ENCODE measurements at places on chromosomes 2 and 18.

- DNase-seq: no peak
Measured at GRCh38 chr2:140880573-140880972, 1250.2 kb downstream of the LRP1B start.

DNA sequence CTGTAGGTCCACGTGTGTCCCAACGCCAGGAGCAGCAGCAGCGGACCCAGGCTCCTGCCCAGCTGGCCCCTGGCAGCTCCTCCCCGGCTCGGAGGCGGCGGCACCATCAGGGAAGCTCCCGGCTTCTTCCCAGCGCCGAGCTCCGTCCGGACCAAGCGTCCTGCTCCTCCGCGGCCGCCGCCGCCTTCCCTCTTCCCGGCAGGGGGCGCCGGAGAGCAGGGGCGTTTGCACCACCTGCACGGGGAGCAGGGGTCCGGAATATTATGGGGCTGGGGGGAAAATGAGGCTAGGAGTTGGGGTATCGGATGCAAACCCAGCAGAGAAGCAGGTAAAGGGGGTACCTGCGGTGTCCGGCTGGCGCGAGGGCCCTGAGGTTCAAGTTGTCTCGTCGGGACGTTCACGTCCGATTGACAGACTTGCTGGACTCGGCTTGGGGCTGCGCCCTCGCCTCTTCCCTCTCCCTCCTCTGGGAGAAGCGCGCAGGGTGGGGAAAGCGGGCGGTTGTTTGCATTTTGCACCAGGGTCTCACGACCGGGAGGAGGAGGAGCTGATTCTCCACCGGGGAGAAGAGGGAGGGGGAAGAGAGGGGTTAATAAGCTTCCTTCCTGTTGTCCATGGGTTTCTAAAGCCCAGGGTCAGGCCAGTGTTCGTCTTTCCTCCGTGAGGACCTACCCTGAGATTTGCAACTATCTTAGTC is at the start of gene CCBE1:
Gene CCBE1 (minus strand): TSS at position 188 of the 697 bp plus-strand sequence.
- DNase-seq: no peak

- DNase-seq: no peak
Measured at GRCh38 chr2:23599667-23600066, 214.7 kb downstream of the KLHL29 start.

- no peak for DNase-seq
Measured at GRCh38 chr2:207162316-207162715, 3.4 kb downstream of the KLF7 start.

DNA sequence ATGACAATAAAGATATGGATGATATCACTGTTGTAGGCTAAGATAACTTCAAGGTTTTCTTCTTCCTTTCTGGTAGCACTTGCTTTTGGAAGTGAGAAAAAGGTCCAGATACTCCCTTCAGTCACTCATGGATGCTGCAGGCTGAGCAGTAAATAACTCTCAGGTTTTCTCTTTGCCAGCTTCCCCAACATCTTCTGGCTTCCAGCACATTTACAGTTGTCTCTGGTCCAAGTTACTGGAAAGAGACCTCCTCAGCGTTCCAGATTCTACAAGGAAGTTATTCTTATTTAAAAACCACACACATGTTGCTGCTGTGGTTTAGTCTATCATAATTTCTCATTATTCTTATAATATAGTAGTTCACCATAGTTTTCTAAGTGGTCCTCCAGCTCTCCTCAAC is 383.4 kb downstream of the PLCL1 start:
- no peak for DNase-seq

GRCh38 chr2:46311651-46312223 is 14.5 kb downstream of the EPAS1 start:
- no peak for DNase-seq

DNA sequence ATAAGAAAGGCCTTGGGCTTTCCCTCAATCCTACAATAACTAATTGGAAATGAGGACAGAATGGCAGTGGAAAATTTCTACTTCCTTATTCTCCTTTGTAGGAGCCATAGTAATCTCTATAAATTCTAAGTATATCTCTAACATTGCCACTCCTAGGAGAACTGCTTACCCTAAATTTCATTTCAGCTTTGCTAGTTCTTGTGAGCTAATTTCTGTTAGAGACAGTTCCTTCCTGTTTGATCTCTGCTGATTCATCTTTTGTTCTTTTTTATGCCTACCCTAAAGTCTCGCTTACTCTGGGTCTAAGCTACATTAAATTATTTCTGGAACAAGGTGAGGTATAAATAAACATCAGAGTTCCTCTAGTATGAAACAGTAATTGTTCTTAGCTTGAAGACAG is 25.7 kb downstream of the ABHD3 start:
- DNase-seq: no peak

- no peak for DNase-seq
Measured at GRCh38 chr18:49500201-49500921, 13.3 kb upstream of the C18orf32 start.

DNA sequence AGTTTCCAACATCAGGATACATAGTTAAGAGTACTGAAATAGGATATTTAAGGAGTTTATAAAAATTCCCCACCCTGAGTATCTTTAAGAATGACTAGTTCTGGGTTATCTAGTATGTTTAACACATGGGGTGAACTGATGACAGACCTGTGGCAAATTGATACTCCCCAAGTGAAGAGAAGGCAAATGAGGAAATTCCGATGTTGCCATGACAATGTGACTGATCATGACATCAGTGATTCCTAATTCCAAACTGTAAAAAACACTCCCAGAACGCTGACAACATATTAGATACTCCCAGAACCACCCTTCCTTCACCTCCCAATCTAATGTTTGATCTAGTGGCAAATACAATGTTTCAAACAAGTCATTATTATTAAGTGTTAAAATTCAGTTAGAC is 77.6 kb downstream of the RBMS1 start:
- DNase-seq: no peak

- no peak for DNase-seq
Measured at GRCh38 chr2:165067643-165068486, 112.5 kb upstream of the SLC38A11 start.

GRCh38 chr2:212193056-212193455 is 345.5 kb downstream of the ERBB4 start:
- no peak for DNase-seq

DNA sequence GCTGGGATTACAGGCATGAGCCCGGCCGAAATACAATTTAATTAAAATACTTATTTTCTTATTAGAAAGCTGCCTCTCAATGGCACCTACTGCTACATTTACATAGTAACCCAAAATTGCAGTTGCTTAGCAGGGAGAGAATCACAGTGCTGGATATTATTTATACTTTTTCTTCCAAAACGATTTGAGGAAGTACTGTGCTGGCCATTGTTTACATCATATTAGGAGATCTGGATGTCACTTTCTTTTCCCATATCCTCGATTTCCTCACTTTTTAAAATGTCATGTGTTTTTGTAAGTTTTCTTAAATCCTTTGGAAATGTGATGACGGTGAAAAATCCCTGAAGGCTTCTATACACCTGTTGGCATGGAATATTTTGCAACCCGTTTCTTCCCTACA is 3.4 kb upstream of the SP3 start:
- DNase-seq: no peak

GRCh38 chr18:23341383-23341782 is 111.7 kb upstream of the RIOK3 start:
- no peak for DNase-seq

GRCh38 chr2:238345297-238345968 is 25.1 kb downstream of the TRAF3IP1 start:
- DNase-seq: no peak

DNA sequence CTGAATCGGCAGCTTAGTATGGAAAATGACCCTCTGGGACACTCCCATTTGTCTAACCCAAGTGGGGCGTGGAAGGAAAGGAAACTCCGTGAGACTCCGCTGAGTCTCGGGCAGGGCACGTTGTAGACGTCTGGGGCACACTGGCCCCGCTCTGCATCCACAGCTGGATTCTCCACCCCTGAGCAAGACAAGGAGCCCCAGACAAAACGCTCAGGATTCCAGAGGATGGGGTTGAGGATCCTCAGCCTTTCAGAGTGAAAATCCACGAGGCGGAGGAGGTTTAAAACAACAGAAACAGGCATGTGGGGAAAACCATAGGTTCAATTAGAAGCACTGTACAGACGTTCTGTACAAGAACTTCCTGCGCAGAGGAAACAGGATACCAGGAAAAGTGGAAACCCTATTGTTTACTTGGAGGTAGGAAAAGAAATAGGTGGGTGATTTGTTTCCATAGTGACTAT is 124.9 kb upstream of the ZNF236 start:
- DNase-seq: no peak

- no peak for DNase-seq
Measured at GRCh38 chr2:217269701-217270484, 410.0 kb upstream of the TNP1 start.

GRCh38 chr2:232794981-232795380 is 18.6 kb upstream of the KCNJ13 start:
- no peak for DNase-seq

DNA sequence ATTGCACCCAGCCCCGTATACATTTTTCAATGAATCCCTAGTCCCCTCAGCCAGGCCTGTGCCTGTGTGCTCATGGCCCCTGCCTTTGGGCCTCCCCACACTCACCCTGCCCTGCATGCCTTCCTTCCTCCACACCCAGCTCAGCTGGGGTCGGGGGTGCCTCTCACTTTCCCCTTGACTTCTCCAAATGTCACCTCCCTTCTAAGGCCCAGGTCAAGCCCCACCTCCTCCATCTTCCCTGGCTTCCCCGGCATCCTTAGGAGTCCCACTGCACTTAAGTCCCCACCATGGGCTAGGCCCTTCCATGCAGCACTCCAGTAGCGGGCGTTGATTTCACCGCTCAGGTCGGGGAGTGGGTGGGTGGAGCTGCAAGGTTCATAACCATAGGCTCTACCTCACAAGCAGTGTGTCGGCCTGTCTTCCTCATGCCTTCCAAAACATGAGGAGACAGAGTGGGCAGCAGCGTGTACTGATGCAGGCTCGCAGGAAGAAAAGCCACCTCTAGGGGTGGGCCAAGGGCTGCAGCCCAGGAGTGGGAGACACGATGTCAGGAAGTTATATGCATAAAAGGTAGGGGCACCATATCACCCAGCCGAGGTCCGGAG is 47.7 kb downstream of the DNMT3A start:
- no peak for DNase-seq

- DNase-seq: no peak
Measured at GRCh38 chr2:43087413-43087812, 139.0 kb downstream of the ZFP36L2 start.

DNA sequence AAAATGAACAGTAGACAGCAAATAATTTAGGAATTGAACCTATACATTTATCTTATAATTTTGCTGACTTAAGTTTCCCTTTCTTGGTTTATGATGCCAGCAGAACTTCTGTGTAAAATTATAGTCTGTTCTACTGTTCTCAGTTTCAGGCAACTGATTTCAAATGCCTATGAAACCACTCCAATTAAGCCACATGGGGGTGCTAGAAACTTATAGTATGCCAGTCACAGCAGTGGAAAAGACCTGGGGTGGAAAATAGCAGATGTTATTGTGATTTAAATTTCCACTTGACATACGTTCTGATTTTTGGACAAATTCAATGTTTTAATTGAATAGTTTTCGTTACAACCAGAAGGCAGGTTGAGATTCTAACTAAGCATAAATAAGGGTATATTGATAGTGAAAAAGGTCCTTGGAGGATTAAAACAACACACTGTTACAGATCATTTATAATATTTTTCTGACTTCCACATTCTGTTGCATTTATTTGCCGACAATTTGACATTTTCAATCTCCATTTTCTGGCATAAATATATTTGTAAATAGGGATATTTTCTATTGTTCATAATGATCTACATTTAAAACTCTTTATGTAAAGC is 61.4 kb downstream of the CPS1 start:
- DNase-seq: no peak

DNA sequence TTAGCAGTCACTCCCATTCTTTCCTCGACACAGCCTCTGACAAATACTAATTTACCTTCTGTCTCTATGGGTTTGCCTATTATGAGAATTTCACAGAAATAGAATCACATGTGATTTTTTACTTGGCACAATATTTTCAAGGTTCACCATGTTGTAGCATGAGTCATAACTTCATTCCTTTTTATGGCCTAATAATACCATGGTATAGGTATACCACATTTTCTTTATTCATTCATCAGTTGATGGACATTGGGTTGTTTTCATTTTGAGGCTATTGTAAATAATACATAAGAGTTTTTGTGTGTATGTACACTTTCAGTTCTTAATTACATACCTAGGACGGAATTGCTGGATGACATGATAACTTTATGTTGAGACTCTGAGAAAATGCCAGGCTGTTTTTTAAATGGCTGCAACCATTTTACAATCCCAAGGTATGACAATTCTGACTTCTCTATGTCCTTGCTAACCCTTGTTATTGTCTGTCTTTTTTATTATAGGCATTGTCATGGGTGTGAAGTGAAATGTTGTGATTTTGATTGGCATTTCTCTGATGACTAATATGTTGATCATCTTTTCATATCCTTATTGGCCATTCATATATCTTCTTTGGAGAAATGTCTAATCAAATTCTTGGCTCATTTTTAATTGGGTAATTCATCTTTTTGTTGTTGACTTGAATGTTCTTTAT is 87.9 kb downstream of the IRS1 start:
- DNase-seq: no peak

GRCh38 chr2:233080836-233081229 is 20.7 kb downstream of the INPP5D start:
- DNase-seq: no peak

DNA sequence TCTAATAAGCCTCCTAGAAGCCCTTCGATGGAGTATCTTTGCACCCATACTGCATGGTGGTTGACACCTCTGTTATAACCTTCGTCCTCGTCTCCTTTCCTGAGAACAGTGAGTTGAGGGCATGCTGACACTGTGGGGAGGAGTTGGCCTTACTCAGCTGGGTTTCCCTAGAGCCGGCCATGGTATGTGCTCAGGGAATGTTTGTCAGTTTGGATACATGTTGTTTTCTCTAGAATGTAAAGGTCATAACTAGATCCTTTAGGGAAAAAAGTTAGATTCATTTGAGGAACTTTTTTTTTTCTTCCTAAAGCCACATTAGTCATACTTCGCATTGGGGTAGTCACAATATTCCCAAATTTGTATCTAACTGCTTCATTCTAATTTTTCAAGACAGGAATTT is 106.0 kb upstream of the FOSL2 start:
- no peak for DNase-seq

DNA sequence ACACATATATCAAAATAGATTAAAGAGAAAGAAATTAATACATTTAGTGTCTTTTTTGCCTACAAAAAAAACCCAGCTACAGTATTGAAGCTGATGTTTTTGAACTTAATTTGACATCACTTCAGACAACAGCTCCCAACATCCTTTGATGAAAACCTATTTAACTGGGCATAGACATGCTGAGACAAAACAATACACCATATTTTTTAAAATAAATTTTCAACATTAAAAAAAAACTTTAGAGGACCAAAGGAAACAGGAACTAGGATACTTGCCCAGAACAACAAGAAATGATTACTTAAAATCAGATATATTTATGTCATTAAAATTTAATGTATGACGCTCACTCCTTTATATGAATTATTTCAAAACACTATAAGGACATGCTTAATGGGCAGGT is 178.1 kb downstream of the MREG start:
- DNase-seq: no peak

- DNase-seq: no peak
Measured at GRCh38 chr2:31828891-31829290, 181.9 kb downstream of the MEMO1 start.

GRCh38 chr2:104975851-104976250 is 62.0 kb upstream of the MRPS9 start:
- DNase-seq: no peak

Measured in activated naive CD4-positive, alpha-beta T cell (primary cell).